ENCODE measurements at places on chromosomes 6 and 20.

- DNase-seq, result peak; percentile 67
Observed at GRCh38 chr6:17705428-17705777, 1.3 kb downstream of the NUP153 start.

DNA sequence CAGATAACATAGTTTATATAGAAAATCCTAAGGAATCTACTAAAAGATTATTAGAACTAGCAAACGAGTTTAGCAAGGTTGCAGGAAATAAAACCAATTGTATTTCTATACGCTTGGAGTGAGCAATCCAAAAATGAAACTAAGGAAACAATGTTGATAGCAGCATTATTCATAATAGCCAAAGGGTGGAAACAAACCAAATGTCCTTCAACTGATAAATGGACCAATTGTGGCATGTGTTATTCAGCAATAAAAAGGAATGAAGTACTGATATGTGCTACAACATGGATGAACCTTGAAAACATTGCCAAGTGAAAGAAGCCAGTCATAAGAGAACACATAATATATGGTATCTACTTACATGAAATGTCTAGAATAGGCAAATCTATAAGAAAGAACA is 101.0 kb upstream of the VSTM2L start:
- no peak for DNase-seq

DNA sequence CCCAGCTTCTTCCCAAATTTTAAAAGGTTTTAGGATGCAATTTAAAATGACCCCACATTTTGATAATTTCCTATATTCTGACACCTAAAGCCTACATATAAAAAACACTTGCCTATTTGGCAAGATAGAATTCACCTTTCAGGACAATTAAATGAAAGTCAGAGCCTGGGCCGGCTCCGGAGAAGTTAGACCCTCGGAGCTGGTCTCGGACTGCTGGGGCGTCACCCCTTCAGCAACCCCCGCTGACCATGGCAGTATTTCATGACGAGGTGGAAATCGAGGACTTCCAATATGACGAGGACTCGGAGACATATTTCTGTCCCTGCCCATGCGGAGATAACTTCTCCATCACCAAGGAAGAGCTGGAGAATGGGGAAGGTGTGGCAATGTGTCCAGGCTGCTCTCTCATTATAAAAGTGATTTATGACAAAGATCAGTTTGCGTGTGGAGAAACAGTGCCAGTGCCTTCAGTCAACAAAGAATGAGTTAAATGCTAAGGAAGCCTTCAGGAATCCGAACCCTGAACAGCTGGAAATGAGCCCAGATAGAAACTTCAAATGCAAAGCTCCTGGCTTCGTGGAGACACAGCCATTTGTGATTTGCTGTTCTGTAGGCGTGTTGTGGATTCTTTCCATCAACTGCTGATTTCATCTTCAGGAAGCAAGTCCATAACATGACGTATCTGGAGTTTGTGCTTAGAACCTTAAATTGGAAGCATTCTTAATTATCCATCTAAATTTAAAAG is 16.0 kb downstream of the TCFL5 start:
- no peak for DNase-seq

DNA sequence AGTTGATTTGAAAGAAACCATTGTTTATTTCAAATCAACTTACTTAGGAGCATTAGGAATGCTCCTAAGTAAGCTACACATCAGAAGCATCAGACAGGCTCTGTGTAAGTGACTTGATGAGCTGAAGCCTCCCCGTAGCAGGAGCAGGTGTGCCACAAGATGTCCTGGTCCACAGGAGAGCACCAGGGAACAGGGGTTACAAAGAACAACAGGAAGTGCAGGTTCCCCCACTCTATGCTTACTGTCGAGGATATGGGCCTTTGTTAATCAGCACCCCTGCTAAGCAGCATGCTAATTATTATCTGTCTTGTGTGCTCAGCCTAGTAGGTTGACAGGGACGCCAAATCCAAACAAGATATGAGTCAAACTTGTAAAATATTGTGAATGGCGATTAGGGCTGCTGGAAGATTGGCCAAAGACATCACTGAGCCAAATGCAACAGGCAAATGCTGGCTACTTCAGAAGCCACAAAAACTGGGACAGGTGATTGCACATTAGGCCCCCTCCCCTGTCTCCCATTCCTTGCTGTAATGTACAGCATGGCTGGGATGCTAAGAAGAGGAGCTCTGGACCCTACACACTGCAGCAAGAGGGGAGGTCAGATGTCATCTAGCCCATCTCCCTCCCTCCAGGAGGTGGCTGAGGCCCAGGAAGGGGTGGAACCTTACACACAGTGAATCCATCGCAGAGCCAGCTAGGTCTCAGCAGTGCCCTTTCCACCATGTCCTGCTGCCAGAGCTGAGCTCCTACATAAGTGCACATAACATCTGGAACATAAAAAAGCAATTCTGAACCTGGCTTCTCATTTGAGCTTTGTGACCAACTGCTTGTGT is 939 bp downstream of the TGM3 start:
- DNase-seq, result no peak

- peak; percentile 87 for DNase-seq
Observed at GRCh38 chr20:47792021-47792618, 6.8 kb upstream of the SULF2 start.

- DNase-seq, result no peak
Observed at GRCh38 chr6:134457941-134458340, 140.0 kb upstream of the SGK1 start.

- no peak for DNase-seq
Observed at GRCh38 chr6:90087106-90087833, 193.0 kb downstream of the GJA10 start.

DNA sequence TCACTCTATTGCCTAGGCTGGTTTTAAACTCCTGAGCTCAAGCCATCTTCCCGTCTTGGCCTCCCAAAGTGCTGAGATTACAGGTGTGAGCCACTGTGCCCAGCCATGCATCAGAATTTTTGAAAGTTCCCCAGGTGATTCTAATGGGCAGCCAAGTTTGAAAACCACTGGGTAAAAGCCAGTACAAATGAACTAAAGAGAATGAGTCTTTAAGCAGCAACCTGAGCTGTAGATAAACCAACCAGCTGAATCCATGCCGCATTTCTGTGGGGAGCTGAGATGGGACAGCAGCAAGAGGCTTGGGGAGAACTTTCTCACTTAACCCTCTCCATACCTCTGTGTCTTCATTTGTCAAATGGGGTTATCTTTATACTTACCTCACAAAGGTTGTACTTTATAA is 67.5 kb downstream of the VEGFA start:
- DNase-seq, result no peak

GRCh38 chr20:51315390-51315789 is 227.1 kb downstream of the NFATC2 start:
- DNase-seq, result no peak

- peak; percentile 58 for DNase-seq
Observed at GRCh38 chr6:43923376-43924221, 153.6 kb downstream of the VEGFA start.

- DNase-seq, result no peak
Observed at GRCh38 chr6:64580346-64580745, 944.7 kb downstream of the PHF3 start.

DNA sequence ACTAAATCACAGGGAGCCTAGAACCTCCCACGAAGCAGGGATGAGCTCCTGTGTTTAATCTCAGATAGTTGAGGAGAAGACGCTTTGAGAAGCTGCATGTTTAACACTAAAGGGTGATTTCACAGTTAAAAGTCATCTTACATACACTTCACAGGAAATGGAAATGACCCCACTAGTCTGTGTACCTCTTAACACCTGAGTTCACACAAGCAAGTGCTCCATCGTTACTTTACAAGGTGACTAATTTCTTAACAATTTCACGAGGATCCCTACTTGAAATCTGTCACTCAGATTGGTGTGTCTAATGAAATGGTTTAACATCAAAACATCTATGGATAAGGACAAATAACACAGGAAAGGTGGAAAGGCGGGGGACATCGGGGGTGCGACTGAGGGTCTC is 93.8 kb upstream of the RPS6KA2 start:
- no peak for DNase-seq

- DNase-seq, result no peak
Observed at GRCh38 chr20:52785679-52786078, 186.5 kb upstream of the TSHZ2 start.

- no peak for DNase-seq
Observed at GRCh38 chr6:2430612-2431011, 185.2 kb upstream of the GMDS start.

DNA sequence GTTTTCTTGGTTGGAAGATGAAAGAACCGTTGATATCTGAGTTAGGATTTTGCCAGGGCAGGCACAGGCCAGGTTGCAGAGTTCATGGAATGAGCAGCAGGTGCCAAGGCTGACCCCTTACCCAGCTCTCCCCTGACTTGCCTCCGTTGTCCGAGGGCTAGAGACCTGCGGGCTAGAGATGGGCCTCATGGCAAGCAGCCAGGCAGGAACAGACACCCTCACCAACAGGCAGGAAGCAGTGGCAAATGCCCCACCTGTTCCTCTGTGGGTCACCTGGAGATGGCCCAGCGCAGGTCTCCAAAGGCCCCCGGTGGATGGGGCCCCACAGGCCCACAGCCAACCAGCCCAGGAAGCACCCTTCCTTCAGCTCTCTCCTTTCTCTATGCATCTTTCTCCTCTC is 186.7 kb upstream of the PMEPA1 start:
- DNase-seq, result no peak

DNA sequence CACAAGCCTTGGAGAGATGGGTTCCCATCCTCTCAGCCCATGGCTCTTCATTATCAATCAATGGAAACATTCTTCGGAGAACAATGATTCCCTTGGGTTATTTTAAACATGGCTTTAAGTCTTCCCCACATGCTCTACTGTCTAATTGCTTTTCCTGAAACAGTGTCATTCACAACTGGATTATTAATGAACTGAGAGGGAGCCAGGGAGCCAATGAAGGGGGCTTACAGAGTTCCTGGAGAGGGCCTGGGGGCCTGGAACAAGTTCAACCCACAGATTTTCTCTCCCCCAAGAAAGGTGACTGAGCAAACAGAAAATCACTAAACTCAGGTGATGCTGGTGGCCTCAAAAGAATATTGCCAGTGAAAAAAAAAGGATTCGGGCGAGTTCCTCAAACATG is 1.3 kb upstream of the PPP1R16B start:
- no peak for DNase-seq

- peak; percentile 20 for DNase-seq
Observed at GRCh38 chr6:19024737-19025136, 637.6 kb downstream of the RNF144B start.

DNA sequence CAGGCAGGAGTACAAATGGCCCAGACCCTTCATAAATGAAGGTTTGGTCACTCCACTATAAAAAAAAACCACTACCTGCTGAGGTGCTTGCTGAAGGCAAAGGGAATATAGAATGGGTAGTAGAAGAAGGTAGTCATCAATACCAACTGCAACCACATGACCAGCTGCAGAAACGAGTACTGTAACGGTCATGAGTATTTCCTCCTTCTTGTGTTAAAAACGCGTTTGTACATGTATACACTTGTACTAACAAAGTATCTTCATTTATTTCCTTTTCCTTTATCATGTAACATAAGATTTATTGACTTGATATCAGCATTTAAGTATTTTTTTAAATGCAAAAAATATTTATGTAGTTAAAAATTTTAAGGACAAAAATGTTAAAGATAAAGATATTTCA is 238.6 kb downstream of the TFAP2B start:
- DNase-seq, result no peak

DNA sequence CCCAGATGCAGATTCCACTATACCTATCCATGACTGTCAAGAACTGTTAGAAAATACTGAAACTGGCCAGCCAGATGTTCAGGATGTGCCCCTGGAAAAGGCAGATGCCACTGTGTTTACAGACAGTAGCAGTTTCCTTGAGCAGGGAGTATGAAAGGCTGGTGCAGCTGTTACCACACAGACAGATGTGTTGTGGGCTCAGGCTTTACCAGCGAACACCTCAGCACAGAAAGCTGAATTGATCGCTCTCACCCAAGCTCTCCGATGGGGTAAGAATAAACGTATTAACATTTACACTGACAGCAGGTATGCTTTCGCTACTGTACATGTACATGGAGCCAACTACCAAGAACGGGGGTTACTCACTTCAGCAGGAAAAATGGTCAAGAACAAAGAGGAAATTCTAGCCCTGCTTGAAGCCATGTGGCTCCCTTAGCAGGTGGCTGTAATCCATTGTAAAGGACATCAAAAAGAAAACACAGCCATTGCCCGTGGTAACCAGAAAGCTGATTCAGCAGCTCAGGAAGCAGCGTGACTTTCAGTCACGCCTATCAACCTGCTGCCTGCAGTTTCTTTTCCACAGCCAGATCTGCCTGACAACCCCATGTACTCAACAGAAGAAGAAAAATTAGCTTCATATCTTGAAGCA is 459.7 kb upstream of the HTR1E start:
- no peak for DNase-seq

- DNase-seq, result no peak
Observed at GRCh38 chr6:127851197-127851596, 49.7 kb downstream of the THEMIS start.

DNA sequence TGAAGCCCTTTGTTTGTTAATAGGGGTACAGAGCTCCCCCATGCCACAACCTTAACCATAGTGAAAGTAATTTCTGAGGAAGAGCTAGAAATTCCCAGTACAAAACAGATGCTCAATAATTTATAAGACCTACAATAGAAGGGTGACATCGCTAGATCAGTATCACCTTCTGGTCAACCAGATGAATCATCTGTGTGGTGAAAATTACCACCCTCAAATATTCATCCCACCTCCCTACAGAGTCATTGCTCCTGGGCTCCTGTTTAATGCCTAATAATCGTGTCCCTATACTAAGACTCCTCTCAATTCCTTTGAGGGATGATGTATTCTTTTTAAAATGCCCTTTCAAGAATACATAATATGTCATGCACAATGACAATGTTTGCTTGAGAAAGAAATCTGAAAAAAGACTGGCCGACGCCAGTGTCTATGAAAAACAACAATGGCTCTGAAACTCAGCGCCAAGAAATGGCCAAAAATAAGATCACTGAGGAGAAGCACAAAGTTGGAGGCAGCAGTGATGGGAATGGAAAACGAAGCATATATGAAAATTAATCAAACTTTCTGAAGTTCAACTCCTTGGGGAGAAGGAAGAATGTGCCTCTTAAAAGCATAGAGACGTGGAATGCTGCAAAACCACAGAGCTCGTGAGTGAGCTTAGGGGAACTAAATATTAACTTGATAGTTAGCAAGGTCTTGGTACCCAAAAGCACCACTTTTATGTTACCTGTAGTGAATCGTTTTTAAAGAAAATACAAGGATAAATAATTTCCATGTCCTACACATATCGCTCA is 11.0 kb upstream of the ADGRF5 start:
- DNase-seq, result no peak

- DNase-seq, result no peak
Observed at GRCh38 chr6:147586044-147586443, 77.6 kb downstream of the SAMD5 start.

DNA sequence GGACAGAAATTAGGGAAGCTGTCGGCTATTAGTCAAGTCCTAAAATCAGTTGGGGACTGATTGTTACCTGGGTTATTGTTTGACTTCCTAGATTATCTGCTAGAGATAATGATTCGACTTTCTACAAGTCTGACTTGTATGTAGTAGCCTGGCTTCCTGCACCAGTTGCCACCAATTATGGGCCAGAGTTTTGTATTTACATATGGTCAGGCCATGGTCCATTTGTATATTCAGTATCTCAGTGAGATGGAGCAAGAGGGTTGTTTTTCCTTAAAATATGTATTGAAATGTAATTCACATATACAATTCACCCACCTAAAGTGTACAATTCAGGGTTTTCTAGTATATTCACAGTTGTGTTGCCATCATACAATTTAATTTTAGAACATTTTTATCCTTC is 130.6 kb upstream of the PHACTR3 start:
- DNase-seq, result no peak

- no peak for DNase-seq
Observed at GRCh38 chr6:164013480-164014208, 599.1 kb downstream of the QKI start.

- no peak for DNase-seq
Observed at GRCh38 chr6:52500238-52501129, 76.4 kb downstream of the TRAM2 start.
